ENCODE measurements at places on chromosomes 1 and 21. TPM values are rescaled to one million over a fixed set of nuclear protein-coding genes. Genes with fewer than 3 reads are reported as not detected.

DNA sequence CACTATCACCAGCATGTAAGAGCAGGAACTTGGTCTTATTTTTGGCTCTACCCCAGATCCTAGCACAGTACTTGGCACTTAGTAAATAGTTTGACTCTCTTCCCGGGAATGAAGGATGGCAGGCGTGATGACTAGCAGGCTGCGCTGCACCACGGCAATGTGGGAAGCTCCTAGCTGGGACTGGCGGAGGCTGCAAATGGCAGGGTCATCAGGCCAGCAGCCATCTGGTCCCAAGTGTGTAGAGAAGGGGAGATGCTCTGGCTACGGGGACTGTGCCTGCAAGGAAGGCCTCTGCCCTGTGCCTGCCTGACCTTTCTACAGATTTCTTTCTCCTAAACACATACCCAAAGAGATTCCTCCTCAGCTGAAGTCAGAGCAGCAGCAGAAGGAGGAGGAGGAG lies 95.0 kb downstream of the KCND3 start:
- H3K27me3 ChIP-seq: peaks cover 24% of the 10 kb centered on the region
- no peaks in the 10 kb centered on the region for H3K36me3 ChIP-seq
- DNase-seq: no peak

DNA sequence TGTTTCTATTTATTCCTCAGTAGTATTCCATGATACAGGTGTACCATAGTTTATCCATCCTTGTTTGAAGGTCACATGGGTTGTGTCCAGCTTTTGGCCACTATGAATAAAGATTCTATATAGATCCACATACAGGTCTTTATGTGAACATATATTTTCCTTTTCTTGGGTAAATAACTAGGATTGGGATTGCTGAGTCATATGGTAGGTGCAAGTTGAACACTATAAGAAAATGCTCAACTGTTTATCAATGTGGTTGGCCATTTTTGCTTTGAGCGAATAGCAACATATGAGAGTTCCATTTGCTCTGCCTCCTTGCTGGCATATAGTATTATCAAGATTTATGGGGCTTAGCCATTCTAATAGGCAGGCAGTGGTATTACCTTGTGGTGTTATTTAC lies 170.2 kb upstream of the KCNJ15 start:
- H3K4me1 ChIP-seq: no peaks in the 10 kb centered on the region
- H3K4me3 ChIP-seq: no peak overlapping the region
- peaks cover 11% of the 10 kb centered on the region for H3K27me3 ChIP-seq
- H3K36me3 ChIP-seq: no peaks in the 10 kb centered on the region
- no peak for DNase-seq
- H3K27ac ChIP-seq: no peak overlapping the region

DNA sequence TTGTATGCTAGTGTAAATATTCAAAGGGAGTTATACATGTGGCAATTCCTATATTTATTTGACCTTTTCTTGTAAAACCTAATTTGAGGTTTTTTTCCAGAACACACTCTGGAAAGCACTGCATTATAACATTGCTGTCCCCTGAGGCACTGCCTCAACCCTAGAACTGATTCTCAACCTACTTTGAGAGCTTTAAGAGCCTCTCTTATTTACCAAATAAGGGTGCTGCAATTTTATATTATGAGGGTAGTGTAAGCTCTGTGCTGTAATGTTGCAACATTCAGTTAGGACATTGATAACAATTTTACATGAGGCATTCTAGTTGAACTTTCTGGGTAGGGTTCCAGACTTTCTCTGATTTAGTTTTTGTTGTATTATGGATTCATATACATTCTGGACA lies 302.2 kb upstream of the DEPDC1 start:
- H3K27ac ChIP-seq: no peak overlapping the region
- no peaks in the 10 kb centered on the region for H3K4me1 ChIP-seq
- H3K27me3 ChIP-seq: no peaks in the 10 kb centered on the region

DNA sequence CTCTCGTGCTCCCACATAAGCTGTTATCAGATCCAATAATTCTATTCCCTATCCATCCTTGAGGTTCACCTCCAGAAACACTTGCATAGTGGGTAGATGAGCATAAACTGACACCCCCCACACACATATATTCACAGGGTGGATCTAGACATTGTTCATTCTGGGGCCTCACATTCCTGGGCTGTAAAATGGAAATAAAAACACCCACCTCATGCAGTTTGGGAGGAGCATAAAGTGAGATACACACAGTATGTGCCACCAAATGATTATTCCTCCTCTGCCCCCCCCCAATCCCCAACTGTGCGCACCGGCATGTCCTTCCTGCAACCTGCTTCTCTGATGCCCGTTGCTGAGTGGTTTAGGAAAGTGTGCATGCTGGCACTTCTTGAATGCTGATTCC lies 17.9 kb downstream of the PRDM15 start:
- DNase-seq: no peak
- no peaks in the 10 kb centered on the region for H3K36me3 ChIP-seq
- no peaks in the 10 kb centered on the region for H3K27me3 ChIP-seq
- H3K27ac ChIP-seq: no peak overlapping the region

- H3K36me3 ChIP-seq: no peaks in the 10 kb centered on the region
- H3K4me3 ChIP-seq: no peak overlapping the region
- no peak overlapping the region for H3K27ac ChIP-seq
- DNase-seq: no peak
Measured at GRCh38 chr1:201421041-201421440, 489 bp downstream of the TNNI1 start.

DNA sequence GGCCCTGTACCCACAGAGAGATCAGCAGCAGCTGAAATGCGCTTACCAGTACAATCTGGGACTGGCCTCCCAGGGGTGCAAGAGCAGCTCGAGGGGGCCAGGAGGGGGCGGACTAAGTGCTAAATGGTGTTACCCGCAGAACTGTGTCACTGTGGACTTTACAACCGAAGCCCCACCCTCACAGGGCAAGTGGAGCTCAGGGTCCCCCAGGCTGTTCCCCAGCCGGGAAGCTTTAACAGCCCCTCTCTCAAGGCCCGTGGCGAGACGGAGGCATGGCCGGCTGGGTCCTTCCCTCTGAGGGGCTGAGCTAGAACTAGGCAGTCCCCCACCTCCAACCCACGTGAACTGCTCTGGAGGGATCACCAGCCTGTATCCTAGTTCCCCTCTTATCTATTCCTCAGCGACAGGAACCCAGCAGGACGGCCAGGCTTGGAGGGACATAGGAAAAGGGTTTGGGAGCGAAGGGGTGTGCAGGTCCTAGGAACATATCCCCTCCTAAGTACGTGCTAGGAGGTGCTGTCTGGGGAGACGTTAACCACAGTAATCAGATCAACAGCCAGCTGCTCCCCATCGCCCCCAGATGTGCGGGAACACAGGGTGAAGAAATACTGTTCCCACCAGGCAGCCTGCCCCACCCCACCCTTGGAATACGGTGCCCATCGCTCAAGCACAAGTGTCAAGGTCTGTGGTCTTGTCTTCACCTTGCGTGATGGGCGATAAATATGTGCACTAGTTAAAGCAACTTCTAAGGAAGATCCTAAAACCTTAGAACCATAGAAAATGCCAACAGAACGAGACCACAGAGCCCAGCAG lies 24.4 kb downstream of the ZBTB17 start:
- H3K4me3 ChIP-seq: peak overlapping the region; percentile 43
- peaks cover 78% of the 10 kb centered on the region for H3K4me1 ChIP-seq
- no peaks in the 10 kb centered on the region for H3K36me3 ChIP-seq
- peak overlapping the region; percentile 91 for H3K27ac ChIP-seq

GRCh38 chr21:42388740-42389448 lies 7.0 kb downstream of the TMPRSS3 start:
- peak overlapping the region; percentile 61 for H3K27ac ChIP-seq
- no peaks in the 10 kb centered on the region for H3K36me3 ChIP-seq
- DNase-seq: no peak
- no peaks in the 10 kb centered on the region for H3K27me3 ChIP-seq
- H3K4me3 ChIP-seq: no peak overlapping the region

DNA sequence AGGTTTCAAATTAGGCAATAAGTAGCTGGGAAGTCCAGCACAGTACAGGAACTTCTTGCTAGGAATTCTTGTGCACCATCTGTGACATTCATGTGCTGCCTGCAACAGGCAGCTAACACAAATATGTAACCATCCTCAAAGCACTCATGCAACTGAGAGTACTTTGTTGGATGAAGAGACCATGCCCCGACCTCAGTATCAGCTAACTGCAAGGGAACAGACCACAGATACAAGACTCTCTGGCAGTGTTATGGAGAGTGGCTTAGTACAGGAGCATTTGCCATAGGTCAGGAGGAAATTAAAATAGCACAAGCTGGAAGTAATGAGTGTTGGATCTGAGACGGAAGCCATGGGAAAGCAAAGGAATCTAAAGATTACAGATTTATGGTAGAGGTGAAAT lies 123.6 kb downstream of the LRRC53 start:
- peaks cover 2% of the 10 kb centered on the region for H3K27me3 ChIP-seq
- no peak overlapping the region for H3K4me3 ChIP-seq
- H3K27ac ChIP-seq: no peak overlapping the region
- no peaks in the 10 kb centered on the region for H3K36me3 ChIP-seq
- no peaks in the 10 kb centered on the region for H3K4me1 ChIP-seq
- no peak for DNase-seq

DNA sequence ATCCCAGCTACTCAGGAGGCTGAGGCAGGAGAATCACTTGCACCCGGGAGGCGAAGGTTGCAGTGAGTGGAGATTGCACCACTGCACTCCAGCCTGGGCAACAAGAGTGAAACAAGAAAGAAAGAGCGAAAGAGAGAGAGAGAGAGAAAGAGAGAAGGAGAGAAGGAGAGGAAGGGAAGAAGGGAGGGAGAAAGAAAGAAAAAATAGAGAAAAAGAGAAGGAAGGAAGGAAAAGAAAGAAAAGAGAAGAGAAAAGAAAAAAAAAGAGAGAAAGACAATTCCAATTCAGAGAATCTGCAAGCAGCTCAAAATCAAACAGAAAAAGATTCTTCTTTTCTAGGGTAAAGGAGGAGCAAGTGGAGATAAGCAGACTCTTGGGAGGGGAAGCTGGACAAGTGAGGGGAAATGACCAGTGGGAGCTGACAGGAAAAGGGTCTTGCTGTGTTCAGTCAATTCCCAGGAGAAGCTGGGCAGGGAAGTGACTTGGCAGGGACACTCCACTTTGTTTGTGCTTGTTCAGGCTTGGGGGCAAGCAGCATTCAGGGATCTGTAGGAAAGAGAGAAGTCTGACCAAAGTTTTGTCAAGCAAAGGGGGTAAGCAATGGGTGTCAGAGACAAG lies 3.6 kb upstream of the CAPN2 start:
- peaks cover 25% of the 10 kb centered on the region for H3K4me1 ChIP-seq
- no peak overlapping the region for H3K27ac ChIP-seq
- no peak overlapping the region for H3K4me3 ChIP-seq
- no peak for DNase-seq
- no peaks in the 10 kb centered on the region for H3K27me3 ChIP-seq
- H3K36me3 ChIP-seq: no peaks in the 10 kb centered on the region

DNA sequence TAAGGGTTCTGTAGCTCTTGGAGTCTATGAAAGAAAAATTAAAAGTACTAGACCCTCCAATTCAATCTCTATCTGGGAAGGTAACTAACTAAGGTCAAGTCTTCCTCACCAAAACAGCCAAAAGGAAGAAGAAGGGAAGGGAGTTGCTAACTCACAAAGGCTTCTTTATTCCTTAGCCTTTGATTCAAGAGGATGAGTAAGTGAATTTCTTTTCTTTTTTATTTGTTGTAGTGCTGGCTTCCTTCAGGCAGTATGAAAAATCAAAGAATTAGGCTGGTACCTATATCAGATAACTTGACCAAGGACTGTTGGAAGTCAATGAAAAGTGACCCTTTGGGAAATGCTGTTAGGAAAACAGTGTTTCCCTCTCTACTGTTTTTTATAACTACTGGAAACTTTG lies 144.4 kb upstream of the NRIP1 start:
- H3K27me3 ChIP-seq: peaks cover 4% of the 10 kb centered on the region
- no peak overlapping the region for H3K4me3 ChIP-seq
- no peaks in the 10 kb centered on the region for H3K36me3 ChIP-seq
- H3K27ac ChIP-seq: no peak overlapping the region
- no peak for DNase-seq

DNA sequence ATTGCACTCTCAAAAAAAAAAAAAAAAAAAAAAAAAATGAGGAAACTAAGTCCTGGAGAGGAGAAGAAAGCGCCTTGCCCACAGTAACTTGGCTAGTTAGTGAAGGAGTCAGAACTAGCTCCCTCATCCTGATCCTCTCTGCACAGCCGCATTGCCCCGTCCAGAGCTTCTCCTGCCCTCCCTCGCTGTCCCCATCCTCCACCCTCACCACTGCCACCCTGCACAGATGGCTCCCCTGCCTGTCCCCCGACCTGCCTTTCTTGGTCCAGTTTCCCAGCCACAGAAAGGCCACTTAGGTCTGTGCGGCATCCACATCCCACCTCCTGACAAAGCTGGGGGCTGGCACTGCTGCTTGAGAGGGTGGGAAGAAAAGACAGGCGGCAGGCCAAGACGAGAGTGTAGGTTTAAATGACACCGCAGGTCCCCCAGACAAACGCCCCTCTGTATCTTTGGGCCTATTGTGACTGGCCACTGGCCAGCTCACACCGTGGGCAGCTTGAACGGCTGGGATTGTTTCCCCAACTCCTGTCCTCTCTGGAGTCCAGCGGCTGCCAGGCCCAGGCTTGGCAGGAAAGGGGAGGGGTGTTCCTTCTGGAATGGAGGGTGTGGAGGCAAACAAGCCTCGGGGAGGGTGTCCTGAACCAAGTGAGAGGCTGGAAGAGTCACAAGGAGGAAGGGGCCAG lies 20.2 kb downstream of the NCMAP start:
- H3K4me3 ChIP-seq: no peak overlapping the region
- H3K27ac ChIP-seq: no peak overlapping the region
- DNase-seq: no peak
- H3K4me1 ChIP-seq: peaks cover 12% of the 10 kb centered on the region
- H3K36me3 ChIP-seq: no peaks in the 10 kb centered on the region

Gene TLR5
- 1.2 TPM for total RNA-seq

Gene CHIA
- not detected for total RNA-seq

Gene SPRR3
- not detected for total RNA-seq

Gene RGS16
- total RNA-seq: 0.49 TPM

Gene KRTAP19-1
- total RNA-seq: not detected

Gene OR2T33
- not detected for total RNA-seq

Gene JUN
- 38.2 TPM for total RNA-seq
